SW 1271 (cell line): ENCODE measurements at places on chromosomes 5 and 9.

GRCh38 chr9:12712532-12712931, 19.3 kb downstream of the TYRP1 start:
- no peak for DNase-seq

DNA sequence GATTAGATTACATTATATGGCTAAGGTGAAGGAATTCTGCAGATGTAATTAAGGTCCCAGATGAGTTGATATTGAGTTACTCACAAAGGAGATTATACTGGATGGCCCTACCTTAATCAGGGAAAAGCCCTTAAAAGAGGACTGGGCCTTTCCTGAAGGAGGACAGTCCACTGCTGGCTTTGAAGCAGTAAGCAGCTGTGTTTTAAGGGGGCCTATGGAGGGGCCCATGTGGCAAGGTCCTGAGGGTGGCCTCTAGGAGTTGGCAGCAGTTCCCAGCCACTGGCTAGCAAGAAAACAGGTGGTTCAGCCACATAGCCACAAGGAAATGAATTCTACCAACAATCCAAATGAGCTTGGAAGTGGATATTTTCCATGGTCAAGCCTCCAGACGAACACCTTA, 36.4 kb upstream of the GDNF start:
- DNase-seq = no peak

- DNase-seq = no peak
Observed at GRCh38 chr5:151779531-151780125, 7.9 kb downstream of the G3BP1 start.

DNA sequence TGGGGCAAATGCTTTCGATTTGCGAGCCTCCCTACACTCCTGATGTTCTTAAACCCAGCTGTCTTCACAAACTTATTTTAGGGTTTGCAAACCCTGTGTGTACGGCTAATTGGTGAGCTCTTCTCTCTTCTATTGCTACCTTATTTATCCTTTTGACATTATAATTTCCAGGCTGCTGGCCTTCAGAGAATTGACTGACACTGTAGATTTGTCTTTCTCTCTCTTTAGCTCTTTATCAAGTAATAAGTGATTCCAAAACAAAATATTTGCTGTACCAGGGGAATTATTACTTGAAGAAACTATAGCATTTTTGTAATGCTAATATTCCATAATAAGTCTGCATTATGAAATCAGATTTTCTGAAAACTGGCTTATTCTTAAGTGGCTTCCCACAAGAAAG, 92.5 kb downstream of the NPR3 start:
- no peak for DNase-seq

DNA sequence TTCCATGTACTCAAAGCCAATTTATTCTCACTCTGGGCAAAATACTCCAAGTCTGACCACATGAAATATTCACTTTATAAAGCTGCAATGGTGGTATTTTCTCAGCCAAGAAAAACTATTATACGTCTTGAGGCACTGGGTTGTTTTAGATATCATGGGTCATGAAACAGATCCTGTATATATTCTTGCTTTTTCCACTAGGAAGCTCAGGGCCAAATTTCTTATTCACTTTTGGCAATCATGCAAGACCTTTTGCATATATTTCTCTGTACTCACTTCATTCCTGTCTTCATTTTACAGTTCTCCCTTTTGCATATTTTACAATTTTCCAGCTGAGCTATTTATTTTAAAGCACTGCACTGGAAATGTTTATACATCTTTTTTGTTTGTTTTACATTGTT, 49.8 kb downstream of the GABBR2 start:
- DNase-seq = no peak
